Bone marrow (tissue), 2 donors: ENCODE measurements at places on chromosomes 7 and 10.

DNA sequence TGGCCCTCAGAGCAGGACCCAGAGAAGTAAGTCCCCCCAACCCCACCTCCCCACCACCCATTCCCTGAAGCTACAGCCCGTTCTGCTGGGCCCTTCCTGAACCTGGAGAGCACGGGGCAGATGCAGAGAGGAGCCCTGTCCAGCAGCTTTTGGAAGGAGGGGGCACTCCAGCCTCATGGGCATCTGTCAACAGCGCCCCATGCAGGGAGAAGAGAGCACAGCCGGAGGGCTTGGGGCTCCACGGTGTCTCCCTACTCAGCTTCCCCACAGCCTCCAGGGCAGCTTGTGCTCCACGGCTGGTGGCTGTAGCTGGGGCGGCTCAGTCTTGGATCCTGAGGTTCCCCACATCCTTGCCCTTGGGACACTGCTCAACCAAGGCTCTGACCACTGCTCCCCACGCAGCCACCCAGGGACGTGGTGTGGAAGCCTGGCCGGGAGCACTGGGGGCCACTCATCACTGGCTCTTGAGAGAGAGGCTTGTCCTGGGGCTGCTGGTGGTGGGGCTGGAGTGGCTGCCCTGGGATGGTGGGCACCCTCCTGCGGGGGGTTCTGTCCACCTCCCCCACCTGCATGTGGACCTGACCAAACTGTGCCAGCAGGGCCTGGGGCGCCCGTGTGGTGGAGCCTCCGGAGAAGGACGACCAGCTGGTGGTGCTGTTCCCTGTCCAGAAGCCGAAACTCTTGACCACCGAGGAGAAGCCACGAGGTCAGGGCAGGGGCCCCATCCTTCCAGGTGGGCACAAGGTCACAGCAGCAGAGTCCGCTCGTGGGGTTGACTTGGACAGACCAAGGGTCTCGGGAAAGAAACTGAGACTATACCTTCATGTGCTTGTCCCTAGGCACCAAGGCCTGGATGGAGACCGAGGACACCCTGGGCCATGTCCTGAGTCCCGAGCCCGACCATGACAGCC lies 4.5 kb downstream of the PRAP1 start:
- DNase-seq, result no peak

GRCh38 chr10:24826009-24826408 lies 102.3 kb upstream of the ARHGAP21 start:
- peak; percentile 1 for DNase-seq

- no peak for DNase-seq
Measured at GRCh38 chr7:125316466-125316865, 386.8 kb upstream of the POT1 start.

GRCh38 chr10:15439341-15439842 lies 68.3 kb upstream of the FAM171A1 start:
- DNase-seq, result no peak

DNA sequence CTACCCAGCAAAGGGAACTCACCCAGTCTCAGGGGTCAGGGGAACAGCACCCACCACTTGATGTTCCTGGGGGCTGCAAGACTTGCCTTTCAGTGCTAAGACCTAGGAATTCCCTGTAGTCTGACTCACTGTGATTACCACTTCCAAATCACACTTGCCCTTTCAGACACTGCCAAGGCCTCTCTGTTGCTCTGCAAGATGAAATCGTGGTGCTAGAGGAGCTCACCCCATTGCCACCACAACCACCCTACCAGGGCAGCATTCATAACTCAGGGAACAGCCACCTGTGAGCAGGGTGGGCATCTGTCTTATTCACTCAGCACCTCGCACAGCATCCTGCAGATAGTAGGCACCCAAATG lies 36.5 kb downstream of the XPNPEP1 start:
- no peak for DNase-seq

DNA sequence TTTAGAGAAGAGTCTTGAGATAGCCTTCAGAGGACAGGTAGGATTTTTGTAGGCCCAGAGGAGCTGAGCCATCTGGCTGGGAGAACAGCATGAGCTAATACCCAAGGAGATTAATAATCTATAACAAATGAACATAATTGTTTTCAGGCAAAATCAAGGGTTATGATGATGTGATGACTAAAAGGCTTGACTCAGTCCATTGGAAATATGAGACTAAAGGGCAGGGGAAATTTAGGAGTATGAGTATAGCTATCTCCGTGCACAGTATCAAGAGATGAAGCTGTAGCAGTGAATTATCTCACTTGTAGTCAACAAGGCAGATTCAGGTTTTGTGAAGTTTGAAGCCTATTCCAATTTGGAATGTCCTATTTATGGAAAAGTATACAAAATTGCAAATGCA lies 40.1 kb downstream of the CSTF2T start:
- DNase-seq, result no peak

DNA sequence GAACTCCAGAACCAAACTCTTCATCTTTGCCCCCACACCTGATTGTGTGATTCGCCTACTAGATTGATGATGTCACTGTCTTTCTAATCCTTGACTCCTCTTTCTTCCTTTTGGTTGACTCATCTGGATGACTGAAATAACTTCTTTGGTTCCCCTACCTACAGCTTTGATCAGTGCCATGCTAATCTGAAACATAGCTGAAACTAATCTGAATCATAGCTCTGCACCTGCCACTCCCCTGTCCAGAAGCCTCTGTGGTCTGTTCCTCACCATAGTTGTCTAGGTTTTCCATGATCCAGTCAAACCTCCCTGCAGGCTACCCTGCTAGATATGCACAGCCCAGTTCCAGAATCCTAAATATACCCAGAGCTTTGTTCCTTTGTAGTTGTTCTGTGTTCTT lies 51.9 kb downstream of the ZNF365 start:
- no peak for DNase-seq

DNA sequence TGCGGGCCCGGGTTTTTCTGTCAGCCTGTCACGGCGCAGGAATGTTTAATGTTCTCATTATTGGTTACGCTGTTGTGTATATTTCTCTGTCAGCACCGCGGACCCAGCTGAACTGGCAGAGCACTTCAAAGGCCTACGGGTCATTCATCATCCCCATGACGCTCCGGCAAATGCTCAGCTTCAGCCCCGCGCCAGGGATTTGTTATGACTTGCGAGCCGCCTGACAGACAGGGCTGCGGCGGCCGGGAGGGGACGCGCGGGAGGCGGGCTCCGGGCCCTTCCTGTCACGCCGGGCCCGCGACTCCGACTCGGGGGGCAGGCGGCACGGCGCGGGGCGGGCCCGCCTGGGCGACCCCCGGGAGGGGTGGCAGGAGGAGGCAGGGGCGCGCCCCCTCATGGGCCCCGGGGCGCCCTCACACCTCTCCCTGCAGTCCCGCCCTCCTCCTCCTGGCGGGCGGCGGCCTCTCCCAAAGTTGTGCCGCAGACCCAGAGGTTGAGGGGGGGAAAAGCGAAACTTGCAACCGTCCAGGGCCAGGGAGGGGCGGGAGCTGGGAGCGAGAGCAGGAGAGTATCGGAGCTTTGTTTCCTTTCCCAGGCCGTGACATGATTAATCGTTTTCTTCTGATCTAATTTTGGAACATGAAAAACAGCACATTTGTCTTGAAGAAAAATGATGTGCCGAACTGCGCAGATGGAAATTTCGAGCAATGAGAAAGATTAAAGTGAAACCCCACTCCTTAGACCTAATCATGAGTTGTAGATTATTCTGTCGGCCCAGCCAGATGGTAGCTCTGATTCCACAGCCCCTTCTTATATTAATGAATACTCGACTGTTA lies 59.3 kb upstream of the COMTD1 start:
- DNase-seq, result peak; percentile 39
